Left kidney (tissue), 8 donors: ENCODE measurements at places on chromosomes 3 and 15.

- no peak for DNase-seq
Measured at GRCh38 chr15:99399061-99399460, 147.8 kb downstream of the LRRC28 start.

- DNase-seq: peak; percentile 37
Measured at GRCh38 chr3:155352900-155353490, 59.5 kb upstream of the STRIT1 start.

GRCh38 chr15:97745481-97746071, 214.9 kb upstream of the ARRDC4 start:
- DNase-seq: no peak

GRCh38 chr3:168048414-168049330, 47.1 kb downstream of the GOLIM4 start:
- DNase-seq: no peak

GRCh38 chr3:65356331-65357248, 668.8 kb upstream of the ADAMTS9 start:
- peak; percentile 50 for DNase-seq

DNA sequence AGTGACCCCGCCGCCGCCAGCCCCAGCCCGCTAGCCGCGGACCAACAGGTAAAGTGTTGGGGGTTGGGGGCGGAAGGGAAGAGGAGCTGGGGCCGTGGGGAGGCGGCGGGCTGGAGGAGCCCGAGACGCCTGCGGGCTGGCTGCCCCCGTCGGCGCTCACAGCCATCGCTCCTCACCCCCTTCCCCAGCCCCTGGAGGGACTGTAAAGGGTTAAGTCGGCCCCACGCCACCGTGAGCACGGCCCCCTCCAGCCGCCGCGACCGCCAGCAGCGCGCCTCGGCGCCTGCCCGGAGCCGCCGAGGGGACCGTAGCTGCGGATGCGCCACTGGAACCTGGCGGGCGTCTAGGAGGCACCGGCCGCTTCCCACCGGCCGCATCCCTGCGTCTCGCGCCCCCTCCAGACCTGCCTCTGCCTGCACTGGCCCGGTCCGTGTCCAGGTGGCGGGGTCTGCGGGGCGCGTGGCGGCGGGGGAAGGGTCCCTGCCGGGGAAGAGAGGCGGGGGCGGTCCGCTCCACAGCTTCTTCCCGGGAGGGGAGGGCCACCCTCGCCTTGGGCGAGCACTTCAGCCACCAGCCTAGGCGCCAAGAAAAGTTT, 522 bp downstream of the MED12L start:
- DNase-seq: peak; percentile 31
